ENCODE measurements at places on chromosomes 7 and 10.
A peak's percentile ranks its signal among the peaks of the same experiment; 100 is the strongest.

- peak; percentile 58 for DNase-seq
These were observed 35.9 kb upstream of the AP5Z1 start for GRCh38 chr7:4739528-4739992.

- DNase-seq: no peak
These were observed 2.3 kb downstream of the INSYN2A start for GRCh38 chr10:127194111-127194510.

- no peak for DNase-seq
These were observed 555.9 kb upstream of the DPP6 start for GRCh38 chr7:153496257-153496656.

GRCh38 chr10:128405450-128405849 lies 279.2 kb upstream of the MKI67 start:
- no peak for DNase-seq

DNA sequence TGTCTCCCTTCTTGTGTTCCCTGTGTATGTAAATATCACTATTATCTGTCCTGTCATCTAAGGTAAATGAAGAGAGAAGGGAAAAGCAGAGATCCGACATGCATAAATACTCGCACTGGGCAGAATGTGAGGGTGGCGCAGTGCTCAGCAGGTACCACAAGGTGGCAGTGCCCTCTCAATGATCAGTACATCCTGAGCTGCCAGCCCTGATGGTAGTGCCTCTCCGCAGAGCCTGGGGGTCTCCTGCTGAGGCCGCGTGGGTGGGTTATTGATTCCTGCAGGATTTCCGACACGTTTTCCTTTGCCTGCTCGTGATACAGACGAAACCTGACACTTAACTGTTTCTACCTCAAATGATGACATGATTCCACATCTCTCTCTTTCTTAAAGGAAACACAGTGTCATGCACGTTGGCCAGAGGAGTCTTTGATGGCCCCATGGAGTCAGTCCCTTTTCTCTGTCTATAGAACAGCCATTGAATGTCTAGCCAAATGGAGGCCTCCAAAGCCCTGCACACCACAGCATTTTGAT lies 19.8 kb downstream of the RGR start:
- DNase-seq: peak; percentile 83

GRCh38 chr10:129047600-129047999 lies 419.4 kb upstream of the MGMT start:
- no peak for DNase-seq

GRCh38 chr7:17626235-17626634 lies 314.1 kb downstream of the SNX13 start:
- DNase-seq: no peak

DNA sequence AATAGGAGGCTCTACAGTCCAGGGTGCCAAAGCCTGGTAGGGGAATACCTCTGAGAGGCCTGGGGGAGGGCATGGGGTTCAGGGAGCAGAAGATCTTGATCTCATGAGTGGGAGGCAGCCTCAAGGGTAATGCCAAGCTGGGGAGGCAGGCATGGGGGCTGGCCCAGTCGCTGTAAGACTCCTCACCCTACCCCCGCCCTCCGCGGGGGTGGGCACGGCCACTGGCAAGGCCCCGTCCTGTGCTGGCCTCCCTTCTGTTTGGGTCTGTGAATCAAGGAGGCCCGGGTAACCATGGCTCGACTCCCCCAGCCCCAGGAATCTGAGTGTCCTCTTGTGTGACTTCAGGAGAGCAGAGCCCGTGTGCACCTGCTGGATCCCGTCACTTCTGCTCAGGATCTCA lies 473.9 kb downstream of the PLXNA4 start:
- no peak for DNase-seq

DNA sequence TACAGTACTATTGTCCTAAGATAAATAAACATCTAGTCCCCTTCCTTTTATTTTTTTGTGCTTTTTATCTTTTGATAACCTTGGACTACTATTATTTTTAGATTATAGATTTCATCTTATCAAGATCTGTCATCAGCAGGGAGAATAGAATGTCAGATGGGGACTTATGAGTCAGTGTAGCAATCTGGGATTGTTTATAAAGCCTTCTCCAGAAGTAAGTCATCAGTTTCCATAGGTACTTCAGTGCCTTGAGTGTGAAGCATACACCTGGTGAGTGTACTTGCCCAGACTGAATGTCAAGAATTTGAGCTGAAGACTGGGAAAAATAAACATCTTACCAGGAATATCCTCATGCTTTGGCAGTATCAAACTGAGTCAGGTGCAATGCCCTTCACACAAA lies 2.1 kb downstream of the CASD1 start:
- no peak for DNase-seq

DNA sequence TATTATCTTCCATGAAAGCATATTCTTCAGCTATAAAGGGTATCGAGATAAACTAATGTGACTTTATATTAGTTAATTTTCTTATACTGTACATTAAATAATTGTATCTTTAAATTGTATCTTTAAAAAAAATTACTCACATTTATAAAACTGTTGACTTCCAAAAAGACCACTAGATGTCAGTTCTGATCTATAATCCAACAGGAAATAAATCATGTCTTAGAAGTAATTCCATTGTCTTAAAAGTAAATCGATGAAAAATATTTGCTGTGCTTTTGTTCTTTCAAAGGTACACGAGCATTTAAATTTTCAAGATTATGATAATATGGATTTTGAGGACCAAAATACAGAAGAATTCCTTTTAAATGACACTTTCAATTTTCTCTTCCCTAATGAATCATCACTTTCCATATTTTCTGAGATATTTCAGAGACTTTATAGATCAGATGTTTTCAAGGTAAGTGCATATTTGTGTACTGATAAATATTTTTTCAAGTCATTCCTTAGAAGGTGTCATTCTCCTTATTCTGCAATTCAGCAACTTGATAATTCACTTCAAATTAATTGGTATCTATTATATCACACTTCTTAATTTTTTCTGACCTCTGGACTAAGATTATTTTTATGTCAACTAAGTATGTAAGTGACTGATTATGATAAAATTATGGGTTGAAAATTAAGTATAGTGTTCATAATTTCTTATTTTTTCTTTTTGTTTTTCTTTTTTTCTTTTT lies 138.5 kb downstream of the CPED1 start:
- no peak for DNase-seq
